ENCODE measurements at places on chromosomes 5 and 9. TPM values are rescaled to one million over a fixed set of nuclear protein-coding genes. Genes with fewer than 3 reads are reported as not detected.
A peak's percentile ranks its signal among the peaks of the same experiment; 100 is the strongest.

Gene CBY3
- polyA plus RNA-seq, result 0.13 TPM

GRCh38 chr9:134034215-134035040 is 9.1 kb downstream of the BRD3OS start:
- no peaks in the 10 kb centered on the region for H3K27me3 ChIP-seq
- H3K4me3 ChIP-seq, result no peak overlapping the region
- H3K27ac ChIP-seq, result no peak overlapping the region

Gene SH3RF2
- polyA plus RNA-seq, result not detected

- DNase-seq, result no peak
- no peak overlapping the region for H3K4me3 ChIP-seq
- H3K36me3 ChIP-seq, result no peaks in the 10 kb centered on the region
- peaks cover 71% of the 10 kb centered on the region for H3K27me3 ChIP-seq
These were observed 4.9 kb downstream of the NR4A3 start for GRCh38 chr9:99826579-99826978.

Gene PCDHA11
- polyA plus RNA-seq, result not detected

DNA sequence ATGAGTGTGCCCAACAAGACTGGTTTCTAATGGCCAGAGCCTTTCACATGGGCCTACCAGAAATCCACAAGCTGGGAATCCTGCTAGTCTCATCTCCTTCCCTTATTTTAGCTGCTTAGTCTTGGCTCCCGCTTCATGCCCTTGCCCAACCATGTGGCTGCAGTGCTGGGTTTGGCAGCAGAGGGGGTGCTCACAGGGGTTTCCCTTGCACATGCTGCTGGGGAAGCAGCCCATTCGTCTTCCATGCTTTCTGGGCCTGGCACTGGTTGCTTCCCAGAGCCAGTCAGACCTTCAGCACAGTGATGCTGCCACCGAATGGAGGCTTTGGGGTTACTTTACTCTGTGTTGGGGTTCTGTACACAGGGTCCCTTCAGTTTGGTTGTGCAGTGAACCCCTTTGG is 26.3 kb downstream of the SLC46A2 start:
- H3K27me3 ChIP-seq, result no peaks in the 10 kb centered on the region
- peak overlapping the region; percentile 49 for H3K27ac ChIP-seq
- no peak overlapping the region for H3K4me3 ChIP-seq
- H3K36me3 ChIP-seq, result peaks cover 9% of the 10 kb centered on the region

Gene UNC5A
- polyA plus RNA-seq, result not detected

DNA sequence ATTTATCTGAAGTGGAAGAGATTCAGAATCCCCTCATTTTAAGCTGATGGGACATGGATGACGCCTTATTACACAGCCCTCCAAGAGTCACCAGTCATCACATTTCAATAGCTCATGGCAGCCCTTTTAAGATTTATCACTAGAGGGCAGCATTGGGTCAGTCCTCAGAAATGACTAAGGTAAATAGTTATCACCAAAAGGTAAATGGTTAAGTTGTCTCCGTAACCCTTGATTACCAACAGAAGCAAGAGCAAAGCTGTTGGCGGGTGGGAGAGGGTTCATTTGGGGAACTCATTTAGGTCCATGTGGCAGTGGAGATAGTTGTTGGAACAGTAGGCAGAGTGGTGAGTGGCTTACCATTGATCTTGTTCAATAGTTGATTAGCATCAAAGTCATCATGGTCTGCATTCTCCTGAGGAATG is 12.0 kb upstream of the C9 start:
- no peaks in the 10 kb centered on the region for H3K36me3 ChIP-seq
- H3K4me1 ChIP-seq, result no peaks in the 10 kb centered on the region
- no peak overlapping the region for H3K4me3 ChIP-seq

DNA sequence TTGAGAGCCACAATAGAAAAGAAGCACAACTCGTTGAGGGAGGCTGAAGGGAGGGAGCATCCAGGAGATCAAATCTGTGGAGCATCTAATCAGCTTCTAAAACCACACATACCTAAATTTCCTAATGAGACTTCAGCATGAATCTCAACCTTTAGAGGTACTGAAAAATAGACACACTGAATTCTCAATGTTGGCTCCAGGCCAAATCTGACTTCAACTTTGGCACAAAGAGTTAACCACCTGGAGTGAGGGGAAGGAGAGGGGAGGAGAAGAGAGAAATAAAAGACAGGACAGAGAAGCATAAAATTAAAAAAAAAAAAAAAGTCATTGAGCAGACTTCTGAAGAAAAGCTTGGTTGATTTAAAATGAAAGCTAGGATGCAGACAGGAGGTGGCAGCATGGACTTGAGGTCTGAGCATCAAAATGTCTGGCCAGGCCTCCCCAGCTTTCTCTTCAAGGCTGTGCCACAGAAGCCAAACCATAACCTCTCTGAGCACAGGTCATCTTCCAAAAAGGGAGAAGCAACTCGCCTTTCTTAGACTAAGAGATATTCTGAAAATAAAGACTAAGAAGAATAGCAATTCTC is 205.6 kb downstream of the DENND1A start:
- H3K4me1 ChIP-seq, result no peaks in the 10 kb centered on the region
- no peaks in the 10 kb centered on the region for H3K36me3 ChIP-seq

GRCh38 chr5:95446560-95447221 is 55.5 kb downstream of the FAM81B start:
- H3K27ac ChIP-seq, result no peak overlapping the region
- H3K4me1 ChIP-seq, result no peaks in the 10 kb centered on the region
- no peak overlapping the region for H3K4me3 ChIP-seq
- H3K36me3 ChIP-seq, result no peaks in the 10 kb centered on the region
- H3K27me3 ChIP-seq, result no peaks in the 10 kb centered on the region
- no peak for DNase-seq

Gene ASPN
- not detected for polyA plus RNA-seq

Gene ENTPD2
- polyA plus RNA-seq, result not detected

DNA sequence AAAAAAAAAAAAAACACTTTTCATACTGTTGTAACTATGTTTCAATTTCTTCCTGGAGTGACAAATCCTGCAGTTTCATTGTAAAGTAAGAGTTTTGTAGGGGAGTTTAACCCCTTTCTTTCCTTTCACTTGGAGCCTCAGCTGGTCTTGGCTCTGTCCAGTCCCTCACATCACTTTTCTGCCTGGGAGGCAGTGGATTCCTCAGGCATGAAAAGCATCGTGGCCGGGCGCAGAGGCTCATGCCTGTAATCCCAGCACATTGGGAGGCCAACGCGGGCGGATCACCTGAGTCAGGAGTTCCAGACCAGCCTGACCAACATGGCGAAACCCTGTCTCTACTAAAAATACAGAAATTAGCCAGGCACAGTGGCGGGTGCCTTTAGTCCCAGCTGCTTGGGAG is 45.6 kb upstream of the MYO10 start:
- no peak overlapping the region for H3K4me3 ChIP-seq
- no peaks in the 10 kb centered on the region for H3K4me1 ChIP-seq
- no peak overlapping the region for H3K27ac ChIP-seq

GRCh38 chr5:125316391-125316790 is 570.0 kb upstream of the ZNF608 start:
- H3K36me3 ChIP-seq, result no peaks in the 10 kb centered on the region
- H3K4me1 ChIP-seq, result no peaks in the 10 kb centered on the region
- no peak overlapping the region for H3K4me3 ChIP-seq
- no peak for DNase-seq
- no peaks in the 10 kb centered on the region for H3K27me3 ChIP-seq

GRCh38 chr9:78778861-78779374 is 482.0 kb downstream of the PSAT1 start:
- no peaks in the 10 kb centered on the region for H3K36me3 ChIP-seq
- H3K27ac ChIP-seq, result no peak overlapping the region
- no peaks in the 10 kb centered on the region for H3K27me3 ChIP-seq
- H3K4me3 ChIP-seq, result no peak overlapping the region
- no peak for DNase-seq
- peaks cover 19% of the 10 kb centered on the region for H3K4me1 ChIP-seq

Gene WNT8A
- polyA plus RNA-seq, result not detected

Gene NFIB
- not detected for polyA plus RNA-seq

GRCh38 chr5:148347706-148348105 is 12.3 kb downstream of the SPINK9 start:
- no peaks in the 10 kb centered on the region for H3K27me3 ChIP-seq
- DNase-seq, result no peak
- no peaks in the 10 kb centered on the region for H3K36me3 ChIP-seq
- no peak overlapping the region for H3K27ac ChIP-seq

DNA sequence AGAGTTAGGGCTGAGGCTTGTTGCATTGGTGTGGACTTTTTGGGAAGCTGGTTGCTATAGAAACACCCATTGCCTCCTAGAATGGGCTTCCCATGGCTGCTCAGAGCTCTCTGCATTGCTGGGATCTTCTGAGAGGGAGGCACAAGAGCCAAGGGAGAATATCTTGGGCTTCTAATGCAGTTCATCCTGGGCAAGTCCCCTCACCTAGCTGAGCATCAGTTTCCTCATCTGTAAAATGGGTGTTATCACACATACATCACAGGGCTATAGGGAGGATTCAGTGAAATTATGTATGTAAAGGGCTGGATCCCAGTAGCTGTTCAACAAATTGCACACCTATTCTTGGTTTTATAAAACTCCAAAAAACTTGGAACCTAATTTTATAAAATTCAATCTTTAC is 106.1 kb upstream of the ALDH1B1 start:
- no peak overlapping the region for H3K4me3 ChIP-seq
- no peaks in the 10 kb centered on the region for H3K4me1 ChIP-seq
- H3K27ac ChIP-seq, result no peak overlapping the region
- no peaks in the 10 kb centered on the region for H3K36me3 ChIP-seq

Gene PIP5KL1
- 0.88 TPM for polyA plus RNA-seq

GRCh38 chr9:27851858-27852257 is 278.6 kb upstream of the C9orf72 start:
- no peak overlapping the region for H3K27ac ChIP-seq
- H3K4me1 ChIP-seq, result no peaks in the 10 kb centered on the region
- no peak overlapping the region for H3K4me3 ChIP-seq
- H3K36me3 ChIP-seq, result no peaks in the 10 kb centered on the region

DNA sequence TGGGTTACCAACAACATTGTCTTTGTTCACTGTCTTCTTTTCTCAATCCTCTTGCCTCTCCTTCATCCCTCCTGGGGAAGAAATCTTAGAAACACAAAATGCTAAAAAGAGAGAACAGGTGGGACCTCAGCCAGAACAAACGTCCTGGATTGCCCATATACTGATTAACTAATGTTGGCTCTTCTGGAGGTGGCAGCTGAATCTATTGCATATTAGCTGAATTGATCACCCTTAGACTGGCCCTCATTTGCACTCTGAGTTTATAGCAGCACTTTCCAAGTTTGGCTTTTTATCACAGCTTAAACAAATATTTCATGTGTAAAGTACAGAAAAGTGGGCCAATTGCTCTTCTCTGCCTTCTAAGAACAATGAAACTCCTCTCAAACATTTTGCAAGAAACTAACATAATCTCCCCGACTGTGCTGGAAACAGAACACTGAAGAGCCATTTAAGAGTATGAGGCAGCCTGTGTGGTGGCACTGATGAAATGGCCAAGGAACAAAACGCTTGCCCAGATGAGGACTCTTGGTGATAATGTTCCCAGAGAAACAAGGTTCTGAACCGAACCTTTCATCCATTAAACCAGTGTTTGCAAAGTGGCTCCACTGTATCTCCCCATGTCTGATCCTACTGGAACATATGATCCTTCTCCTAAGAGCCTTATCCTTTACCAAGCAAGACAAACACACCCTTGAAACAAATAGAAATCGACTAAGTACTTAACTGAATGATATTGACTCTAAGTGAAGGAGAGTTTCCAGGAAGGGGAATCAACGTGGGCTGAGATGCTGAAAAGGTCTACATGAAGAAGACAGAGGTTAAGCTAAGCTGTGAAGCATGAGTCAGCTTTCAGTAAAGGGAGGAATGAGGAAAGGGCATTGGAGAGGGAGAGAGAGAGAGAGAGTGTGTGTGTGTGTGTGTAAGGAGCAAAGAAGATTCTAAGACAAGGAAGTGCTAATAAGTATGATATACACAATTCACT is 83.2 kb upstream of the LIFR start:
- no peaks in the 10 kb centered on the region for H3K36me3 ChIP-seq
- no peaks in the 10 kb centered on the region for H3K4me1 ChIP-seq
- DNase-seq, result no peak

- H3K4me1 ChIP-seq, result peaks cover 61% of the 10 kb centered on the region
- no peaks in the 10 kb centered on the region for H3K36me3 ChIP-seq
- no peak for DNase-seq
- peak overlapping the region; percentile 26 for H3K4me3 ChIP-seq
- H3K27ac ChIP-seq, result peak overlapping the region; percentile 96
- H3K27me3 ChIP-seq, result no peaks in the 10 kb centered on the region
These were observed 76.2 kb downstream of the STK10 start for GRCh38 chr5:172111852-172112225.

DNA sequence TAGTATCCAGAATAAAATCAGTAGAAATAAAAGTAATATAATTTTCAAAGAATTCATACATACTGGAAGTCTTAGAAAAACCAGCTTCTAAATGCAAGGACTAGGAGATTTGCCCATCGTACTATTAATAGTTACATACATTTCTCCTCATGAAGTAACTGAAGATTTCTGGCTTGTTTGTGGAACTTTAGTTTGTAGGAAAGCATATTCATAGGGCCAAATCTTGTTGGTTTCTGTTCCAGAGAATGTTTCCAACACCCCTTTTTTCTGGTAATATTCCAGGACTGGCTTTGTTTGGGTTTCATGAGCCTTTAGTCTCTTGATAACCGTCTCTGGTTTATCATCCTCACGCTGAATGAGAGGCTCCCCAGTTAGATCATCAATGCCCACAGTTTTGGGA is 66.3 kb upstream of the TJP2 start:
- DNase-seq, result no peak
- no peak overlapping the region for H3K27ac ChIP-seq
- H3K4me3 ChIP-seq, result no peak overlapping the region
- no peaks in the 10 kb centered on the region for H3K36me3 ChIP-seq

DNA sequence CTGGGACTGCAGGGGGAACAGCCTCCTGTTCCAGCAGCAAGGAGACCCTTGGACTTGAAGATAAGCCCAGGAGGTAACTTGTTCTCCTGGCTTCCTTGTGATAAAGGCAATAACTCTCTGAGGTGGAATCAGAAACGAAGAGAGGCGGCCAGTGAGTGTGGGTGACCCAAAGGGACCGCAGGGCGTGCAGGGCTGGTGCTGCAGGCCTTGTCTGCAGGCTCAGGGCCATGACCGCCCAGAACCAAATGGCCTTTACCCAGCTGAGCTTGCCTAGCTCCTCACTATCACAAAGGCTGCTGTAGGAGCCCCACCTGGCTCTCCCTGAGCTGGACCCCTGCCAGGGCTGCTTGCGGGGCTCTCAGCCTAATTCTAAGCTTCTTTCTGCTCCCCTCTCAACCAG is 72.5 kb downstream of the NDFIP1 start:
- H3K27me3 ChIP-seq, result no peaks in the 10 kb centered on the region
- no peaks in the 10 kb centered on the region for H3K36me3 ChIP-seq
- no peaks in the 10 kb centered on the region for H3K4me1 ChIP-seq
- no peak overlapping the region for H3K4me3 ChIP-seq
- DNase-seq, result no peak

DNA sequence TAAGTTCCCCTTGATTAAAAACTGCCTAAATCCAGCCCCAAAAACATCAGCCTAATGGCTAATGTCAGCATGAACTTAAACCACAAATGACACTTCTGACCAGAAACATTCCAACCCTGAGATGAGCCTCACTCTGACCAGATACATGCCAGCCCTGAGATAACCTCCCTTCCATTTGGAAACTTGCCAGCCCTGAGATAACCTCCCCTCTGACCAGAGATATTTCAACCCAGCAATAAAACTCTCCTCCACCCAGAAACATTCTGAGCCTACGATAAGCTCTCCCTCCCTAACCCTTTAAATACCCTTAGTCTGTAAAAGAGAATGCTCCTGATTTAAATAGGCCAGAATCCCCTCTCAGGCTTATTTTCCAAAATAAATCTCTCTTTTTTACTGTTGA is 1035.7 kb upstream of the NUDT12 start:
- no peak overlapping the region for H3K27ac ChIP-seq
- no peak overlapping the region for H3K4me3 ChIP-seq
- no peaks in the 10 kb centered on the region for H3K27me3 ChIP-seq
- DNase-seq, result no peak
- H3K4me1 ChIP-seq, result no peaks in the 10 kb centered on the region

Data from B cell (primary cell).